Fibroblast of pulmonary artery (primary cell): ENCODE measurements at places on chromosomes 12 and 14.

- DNase-seq = peak; percentile 49
These were observed 8.0 kb downstream of the YY1 start for GRCh38 chr14:100246809-100247428.

GRCh38 chr14:52949711-52950409 is 990 bp downstream of the FERMT2 start:
- DNase-seq = peak; percentile 59

DNA sequence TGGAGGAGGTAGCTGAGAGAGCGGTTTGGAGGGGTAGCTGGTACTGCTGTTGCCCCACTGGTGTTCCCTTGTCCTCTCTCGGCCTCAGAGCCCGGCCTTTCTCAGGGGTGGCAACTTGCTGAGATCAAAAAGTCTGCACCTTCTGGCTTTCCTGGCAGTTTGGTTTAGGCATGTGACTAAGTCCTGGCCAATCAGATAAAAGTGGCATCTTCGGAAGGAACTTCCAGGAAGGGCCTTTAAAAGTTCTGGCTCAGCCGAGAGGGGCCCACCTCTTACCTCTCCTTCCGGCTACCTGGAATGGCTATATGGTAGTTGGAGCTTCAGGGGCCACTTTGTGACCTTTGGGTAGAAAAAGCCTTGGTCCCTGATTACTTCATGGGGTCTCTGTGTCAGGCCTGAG is 152.6 kb downstream of the GLT1D1 start:
- no peak for DNase-seq

DNA sequence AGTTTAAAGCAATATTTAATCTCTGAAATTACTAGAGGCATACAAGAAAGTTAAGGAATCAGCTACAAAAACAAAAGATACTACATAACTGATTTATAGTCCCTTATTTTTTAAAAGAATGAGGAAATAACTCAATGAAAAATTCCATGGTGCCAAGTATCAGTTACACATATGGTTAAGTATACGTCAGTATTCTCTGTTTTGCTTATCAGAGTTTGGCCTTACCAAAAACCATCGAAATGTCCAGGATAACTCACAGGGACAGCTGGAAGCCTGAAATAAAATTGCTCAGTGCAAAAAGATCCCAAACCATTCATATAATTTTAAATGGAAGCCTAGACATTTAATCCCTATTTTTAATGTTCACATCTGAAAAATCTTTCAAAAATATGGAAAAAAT is 3.6 kb downstream of the CFL2 start:
- DNase-seq = peak; percentile 36

DNA sequence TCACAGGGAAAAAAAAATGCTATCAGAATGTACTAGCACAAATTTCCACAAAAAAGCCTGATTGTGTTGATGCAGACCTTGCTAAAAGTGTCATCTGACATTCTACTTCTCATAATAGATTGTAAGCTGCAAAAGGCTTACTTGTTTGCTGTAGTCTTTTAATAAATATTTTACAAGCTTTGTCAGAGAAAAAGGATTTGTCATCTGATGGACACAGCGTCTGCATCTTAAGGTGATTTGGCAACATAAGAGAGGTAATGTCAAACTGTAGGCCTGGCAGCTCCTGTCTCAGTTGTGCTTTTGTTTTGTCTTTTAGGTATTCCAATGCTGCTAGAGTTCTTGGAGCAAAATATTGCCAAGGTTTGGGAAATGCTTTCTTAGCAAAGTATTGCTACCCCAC is 26.3 kb upstream of the KCNH3 start:
- DNase-seq = no peak

DNA sequence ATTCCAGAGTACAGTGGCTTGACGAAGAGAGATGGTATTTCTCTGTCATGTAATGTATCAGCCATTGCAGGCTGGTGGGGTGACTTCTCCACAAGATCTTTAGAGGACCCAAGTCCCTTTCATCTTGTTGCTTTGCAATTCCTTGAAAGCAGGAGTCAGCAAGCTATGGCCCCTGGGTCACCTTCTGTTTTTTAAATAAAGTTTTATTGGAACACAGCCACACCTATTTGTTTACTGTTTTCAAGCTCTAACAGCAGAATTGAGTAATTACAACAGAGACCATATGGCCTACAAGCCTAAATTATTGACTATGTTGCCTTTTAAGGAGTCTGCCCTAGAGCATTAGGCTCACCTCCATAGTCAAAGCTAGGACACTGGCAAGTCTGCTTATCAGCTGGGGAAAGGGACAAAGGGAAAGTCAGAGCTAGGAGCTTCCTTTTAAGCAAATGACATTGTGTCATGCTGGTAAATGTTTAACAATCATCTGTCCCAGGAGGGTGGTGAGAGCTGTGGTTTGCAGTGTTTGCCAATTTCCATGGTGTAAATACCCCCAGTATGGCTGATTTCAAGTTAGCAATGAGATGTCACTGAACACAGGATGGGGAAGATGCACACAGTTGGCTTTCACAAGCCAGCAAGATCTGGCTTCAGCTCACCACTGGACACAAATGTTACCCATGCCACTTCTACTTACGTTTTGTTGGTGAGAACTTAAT is 87.7 kb upstream of the PWP1 start:
- no peak for DNase-seq

DNA sequence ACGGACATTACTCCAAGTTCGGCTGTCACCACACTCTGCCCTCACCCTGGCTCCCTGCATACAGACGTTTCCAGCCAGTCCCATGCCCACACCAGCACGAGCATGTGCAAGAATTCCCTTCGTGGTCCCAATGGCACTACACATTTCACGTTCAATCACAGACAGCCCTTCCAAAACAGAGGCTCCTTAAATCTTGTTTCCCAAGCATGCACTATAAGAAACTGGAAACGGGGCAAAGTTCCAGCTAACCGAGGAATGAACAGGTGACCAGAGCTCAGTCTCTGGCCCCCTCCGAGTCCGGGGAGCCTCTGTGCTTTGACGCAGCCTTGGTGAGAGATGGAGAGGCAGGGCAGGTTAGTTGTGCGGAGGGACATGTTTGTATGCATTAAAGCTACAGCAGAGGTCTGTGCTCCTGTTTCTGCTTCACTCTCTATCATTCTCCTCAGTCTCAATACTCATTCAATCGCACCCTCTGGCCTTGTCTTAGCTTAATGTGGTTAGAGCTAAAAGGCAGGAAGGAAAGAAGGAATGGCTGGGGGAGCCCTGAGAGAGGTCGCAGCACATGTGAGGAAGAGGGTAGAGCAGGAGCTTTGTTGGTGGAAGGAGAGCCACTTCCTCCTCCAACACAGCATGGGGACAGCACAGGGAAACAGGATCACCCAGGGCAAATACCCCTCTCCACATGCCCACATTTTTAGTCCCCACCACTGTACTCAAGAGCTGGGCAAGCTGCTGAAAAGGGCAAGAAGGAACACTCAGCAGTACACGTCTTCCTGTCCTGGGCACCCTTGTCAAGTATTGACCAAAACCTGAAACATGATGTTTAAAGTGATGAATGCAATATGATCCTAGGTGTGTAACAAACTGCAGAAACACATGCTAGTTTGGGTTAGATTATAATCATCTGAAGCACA is 12.2 kb upstream of the SELPLG start:
- no peak for DNase-seq
